ENCODE measurements at places on chromosomes 6 and 20.
A peak's percentile ranks its signal among the peaks of the same experiment; 100 is the strongest.

DNA sequence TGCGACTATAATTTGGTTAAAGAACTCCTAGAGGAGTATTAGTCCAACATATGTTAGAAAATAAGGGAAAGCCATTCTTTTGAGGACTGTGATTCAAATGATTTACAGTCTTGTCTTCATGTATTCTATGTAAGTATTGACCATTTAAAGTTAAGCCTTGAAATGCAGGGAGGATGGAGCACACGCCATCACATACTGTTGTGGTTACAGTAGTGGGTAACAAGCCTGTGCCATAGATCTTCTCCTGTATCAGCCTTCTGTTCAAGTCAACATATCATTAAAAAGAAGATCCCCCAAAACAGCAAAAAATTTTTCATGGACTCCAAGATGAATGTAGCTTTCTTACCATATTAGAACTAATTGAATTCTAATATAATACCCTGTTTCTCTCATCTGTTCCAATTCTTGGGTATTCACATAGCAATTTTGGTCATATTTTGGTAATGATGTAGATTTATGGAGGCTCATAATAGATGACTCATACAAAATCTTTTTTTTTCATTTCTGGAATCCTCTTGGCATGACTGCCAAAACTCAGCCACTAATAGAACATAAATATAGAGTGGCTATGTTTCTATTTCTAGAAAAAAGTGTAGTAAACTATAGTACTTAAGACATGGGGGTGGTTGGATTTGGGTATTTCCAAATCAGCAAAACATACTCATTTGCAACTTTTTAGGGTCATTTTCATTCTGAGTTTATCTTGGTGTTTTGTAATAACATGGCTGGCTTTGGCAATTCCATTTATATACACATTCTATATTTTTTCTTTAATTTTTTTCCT lies 413.5 kb downstream of the BCKDHB start:
- DNase-seq = peak; percentile 90

DNA sequence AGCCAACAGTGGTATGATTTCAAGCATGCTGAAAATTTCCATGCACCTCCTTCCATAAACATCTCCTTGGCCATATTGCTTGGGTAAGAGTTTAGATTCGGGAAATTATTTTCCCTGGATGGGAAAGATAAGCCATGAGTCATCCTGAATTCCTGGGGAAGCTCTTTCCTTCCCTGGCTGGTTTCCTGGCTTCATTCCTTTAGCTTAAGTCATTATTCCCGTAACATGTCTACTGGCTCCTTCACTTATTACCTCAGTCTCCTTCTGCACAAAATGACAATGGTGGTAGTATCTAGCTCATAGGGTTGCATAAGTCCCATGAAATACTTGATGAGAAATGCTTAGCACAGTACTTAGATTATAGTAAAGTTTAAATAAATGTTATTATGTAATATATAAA lies 27.6 kb downstream of the TINAG start:
- DNase-seq = peak; percentile 97

DNA sequence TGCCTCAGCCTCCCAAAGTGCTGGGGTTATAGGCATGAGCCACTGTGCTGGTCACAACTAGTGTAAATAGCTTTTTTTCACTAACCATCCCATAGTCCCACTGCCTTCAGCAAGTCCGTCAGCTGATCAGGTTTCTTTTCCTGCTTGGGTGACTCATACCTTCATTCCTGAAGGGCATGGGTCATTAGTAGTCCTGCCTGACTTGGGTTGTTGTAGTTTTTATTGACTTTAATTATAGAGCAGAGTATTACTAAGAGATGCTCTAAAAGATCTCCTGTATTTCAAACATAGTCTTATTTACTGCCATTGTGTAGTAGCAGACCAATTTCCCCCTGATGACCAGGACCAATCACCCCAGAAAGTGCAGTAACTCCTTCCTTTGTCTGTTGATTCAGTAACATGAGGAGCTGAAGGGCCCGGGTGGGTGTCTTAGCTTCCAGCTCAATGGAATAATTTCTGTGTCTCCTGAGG lies 25.8 kb downstream of the HLA-C start:
- peak; percentile 42 for DNase-seq

DNA sequence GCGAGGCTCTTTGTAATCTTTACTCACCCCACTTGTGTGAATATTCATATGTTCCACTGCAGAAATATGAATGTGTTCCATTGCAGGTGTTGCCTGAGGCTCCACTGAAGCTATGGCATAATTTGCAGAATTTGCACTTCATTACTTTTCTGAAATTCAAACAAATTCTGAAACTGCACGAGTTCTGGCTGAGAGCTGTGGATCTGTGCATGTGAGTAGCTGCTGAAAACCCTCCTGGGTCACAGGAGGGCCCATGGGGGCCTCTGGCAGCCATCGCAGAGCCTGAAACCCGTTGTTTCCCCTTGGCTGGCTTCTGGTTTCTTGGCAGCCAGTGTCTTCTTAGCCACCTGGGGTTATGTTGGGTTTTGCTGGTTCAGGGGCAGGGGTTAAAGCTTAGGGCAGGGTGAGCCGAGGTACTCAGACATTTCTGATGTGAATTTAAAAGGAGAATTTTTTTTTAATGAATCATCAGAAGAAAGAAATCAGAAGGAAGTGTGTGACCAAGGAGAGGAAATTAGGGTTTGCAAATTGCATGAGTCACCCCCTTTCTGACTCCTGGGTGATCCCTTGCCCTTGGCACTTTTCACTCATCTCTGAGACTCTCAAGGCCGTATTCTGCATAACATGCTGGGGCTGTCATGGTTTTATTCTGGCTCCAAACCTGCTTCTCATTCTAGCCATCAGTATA lies 40.6 kb downstream of the TOX2 start:
- peak; percentile 92 for DNase-seq

- DNase-seq = no peak
Measured at GRCh38 chr6:136979206-136979605, 57.1 kb downstream of the SLC35D3 start.

GRCh38 chr20:57416296-57417022 lies 25.3 kb downstream of the RBM38 start:
- DNase-seq = no peak

DNA sequence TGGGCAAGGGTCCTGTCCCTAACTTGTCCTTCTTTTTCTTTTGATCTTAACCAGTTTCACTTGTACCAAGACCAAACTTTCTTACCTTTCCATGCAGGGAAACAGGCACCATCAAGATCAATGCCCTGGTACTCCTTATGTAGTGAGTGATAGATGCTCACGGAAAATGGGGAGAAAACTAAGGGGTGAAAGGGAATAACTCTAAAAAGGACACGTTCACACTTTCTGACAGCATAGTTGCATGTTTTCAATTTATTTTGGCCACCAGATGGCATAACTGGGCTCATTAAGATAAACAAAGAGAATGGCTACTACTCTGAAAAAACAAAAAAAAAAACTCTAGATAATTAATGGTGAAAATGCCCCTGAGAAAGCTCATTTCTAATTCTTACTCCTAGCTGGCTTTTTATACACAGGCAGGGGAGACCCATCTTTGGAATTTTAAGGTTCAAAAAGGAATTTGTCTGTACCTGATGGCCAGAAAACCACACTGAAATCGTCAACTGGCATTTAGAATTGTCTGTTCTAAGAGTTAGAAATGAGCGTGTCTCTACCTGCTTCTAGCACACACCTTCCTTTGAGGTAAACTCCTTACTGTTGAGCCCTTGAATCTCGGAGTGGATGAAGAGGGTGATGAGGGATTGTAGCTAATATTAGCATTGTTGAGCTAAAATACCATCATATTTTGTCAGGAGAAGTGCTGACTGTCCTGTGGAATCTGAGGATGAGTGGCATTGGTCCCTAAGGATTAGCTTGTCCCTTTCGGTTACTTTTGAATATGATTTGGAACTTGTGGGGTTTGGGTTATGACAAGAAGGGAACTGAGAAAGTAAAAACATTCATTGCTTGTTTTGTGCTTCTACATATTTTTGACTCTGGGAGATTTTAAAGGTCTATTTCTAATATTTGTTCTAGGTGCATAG lies 62.2 kb upstream of the DDR1 start:
- DNase-seq = peak; percentile 63

DNA sequence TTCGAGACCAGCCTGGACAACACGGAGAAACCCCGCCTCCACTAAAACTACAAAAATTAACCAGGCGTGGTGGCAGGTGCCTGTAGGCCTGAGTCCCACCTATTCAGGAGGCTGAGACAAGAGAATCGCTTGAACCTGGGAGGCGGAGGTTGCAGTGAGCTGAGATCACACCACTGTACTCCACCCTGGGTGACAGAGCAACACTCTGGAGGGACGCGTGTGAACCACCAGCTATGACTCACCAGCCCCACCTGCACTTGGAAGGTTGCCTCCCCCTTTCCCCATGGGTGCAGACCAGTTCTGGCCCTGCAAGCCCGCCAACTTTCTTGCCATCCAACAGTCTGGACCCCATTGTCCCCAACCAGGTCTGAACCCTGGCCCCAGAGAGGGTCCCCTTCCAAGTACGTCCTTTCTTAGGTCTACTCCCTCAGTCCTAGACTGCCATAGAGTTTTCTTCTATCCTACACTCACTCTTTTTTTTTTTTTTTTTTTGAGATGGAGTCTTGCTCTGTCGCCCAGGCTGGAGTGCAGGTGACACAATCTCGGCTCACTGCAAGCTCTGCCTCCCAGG lies 29.2 kb downstream of the ATP9A start:
- no peak for DNase-seq

- DNase-seq = no peak
Measured at GRCh38 chr6:136155191-136155590, 94.9 kb downstream of the MTFR2 start.

DNA sequence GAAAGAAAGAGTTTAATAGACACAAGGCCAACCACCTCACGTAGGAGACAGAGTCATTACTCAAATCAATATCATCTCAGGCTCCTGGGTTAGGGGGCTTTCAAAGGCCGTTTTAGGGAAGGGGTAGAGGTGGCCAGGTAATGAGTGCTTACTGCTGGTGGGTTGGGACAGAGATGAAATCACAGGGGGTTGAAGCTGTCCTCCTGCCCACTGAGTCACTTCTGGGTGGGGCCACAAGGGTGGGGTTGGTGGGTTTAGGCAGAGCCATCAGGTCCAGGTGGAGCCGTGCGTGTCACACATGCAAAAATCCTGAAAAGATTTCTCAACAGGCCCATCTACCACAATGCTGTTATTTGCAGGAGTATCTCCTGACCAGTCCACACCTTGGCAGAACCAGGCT lies 167.0 kb upstream of the EXOC2 start:
- DNase-seq = no peak

GRCh38 chr6:2765896-2766766 lies 938 bp downstream of the WRNIP1 start:
- peak; percentile 53 for DNase-seq

GRCh38 chr6:122787721-122788120 lies 1.3 kb upstream of the SMPDL3A start:
- DNase-seq = no peak

- no peak for DNase-seq
Measured at GRCh38 chr6:52731719-52732118, 31.6 kb downstream of the GSTA2 start.

GRCh38 chr6:22073516-22074198 lies 223.2 kb downstream of the PRL start:
- DNase-seq = no peak

DNA sequence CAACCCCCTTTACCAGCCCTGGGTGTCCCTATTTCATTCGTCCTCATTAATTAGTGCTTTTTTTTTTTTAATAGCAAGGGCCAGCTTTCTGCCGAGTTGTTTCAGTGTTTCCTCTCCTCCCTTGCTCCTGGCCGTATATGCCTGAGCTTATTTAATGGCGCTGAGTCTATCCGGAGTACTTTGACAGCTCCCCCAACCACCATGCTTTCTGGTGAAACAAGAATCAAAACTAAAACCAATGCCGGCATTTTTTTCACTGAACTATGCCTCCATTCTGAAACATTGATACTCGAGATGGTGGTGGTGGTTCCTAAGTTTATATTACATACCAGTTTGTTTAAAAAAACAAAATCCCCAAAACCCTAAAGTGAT lies 1.2 kb downstream of the DCBLD1 start:
- DNase-seq = peak; percentile 41

DNA sequence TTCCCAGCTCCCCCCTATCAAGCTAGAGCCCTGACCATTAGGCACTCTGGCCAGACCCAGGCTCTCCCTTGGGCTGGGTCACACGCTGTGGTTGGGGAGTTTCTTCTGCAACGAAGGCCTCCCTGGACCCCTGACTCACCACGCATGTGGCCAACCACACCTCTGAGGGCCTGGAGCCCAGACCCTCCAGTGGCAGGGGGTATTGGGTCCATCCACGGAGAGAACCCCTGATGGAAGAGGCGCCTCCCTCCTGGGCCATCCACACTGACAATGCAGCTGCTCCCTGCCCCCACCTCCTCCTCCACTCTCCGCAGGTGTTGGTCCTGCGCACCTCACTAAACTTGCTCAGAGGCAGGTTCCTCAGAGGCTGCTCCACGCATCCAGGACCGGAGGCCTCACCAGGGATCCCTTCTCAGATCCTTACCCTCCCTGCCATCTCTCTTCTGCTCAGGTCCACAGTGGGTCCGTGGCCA lies 125.4 kb downstream of the RNASET2 start:
- DNase-seq = no peak

DNA sequence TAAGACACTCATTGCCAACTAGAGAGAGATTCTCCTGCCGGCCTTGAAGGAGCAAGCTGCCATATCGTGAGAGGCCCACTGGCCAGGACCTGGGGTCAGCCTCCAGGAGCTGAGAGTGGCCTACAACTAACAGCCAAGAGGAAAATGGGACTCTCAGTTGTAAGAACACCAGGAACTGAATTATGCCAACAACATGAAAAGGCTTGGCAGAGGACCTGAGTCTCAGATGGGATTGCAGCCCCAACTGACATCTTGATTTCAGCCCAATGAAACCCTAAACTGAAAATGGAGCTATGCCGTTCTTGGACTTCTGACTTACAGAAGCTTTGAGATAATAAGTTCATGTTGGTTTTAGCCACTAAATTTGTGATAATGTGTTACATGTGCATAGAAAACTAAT lies 193.5 kb upstream of the LRFN2 start:
- DNase-seq = no peak

- DNase-seq = peak; percentile 82
Measured at GRCh38 chr6:12709556-12710232, 6.9 kb upstream of the PHACTR1 start.

GRCh38 chr20:44415833-44416715 lies 59.6 kb upstream of the TTPAL start:
- no peak for DNase-seq

- no peak for DNase-seq
Measured at GRCh38 chr6:56241124-56241802, 6.1 kb downstream of the COL21A1 start.

DNA sequence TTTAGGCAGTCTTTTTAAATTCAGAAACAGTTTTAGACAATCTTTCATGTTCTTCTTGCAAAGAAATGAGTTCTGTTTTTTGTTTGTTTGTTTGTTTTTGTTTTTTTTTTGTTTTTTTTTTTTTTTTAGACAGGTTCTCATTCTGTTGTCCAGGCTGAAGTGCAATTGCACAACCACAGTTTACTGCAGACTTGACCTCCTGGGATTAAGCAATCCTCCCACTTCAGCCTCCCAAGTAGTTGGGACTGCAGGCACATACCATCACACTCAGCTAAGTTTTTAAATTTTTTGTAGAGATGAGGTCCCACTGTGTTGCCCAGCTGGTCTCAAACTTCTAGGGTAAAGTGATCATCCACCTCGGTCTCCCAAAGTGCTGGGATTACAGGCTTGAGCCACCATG lies 96.2 kb downstream of the OTOR start:
- peak; percentile 10 for DNase-seq

GRCh38 chr20:9985773-9986172 lies 49.0 kb upstream of the ANKEF1 start:
- no peak for DNase-seq

- DNase-seq = no peak
Measured at GRCh38 chr20:62151835-62152364, 8.3 kb downstream of the SS18L1 start.

Data from fibroblast of skin of scalp (primary cell).